ENCODE measurements at places on chromosomes 7 and 10.

- DNase-seq: no peak
Measured at GRCh38 chr7:80818181-80818580, 100.7 kb downstream of the SEMA3C start.

DNA sequence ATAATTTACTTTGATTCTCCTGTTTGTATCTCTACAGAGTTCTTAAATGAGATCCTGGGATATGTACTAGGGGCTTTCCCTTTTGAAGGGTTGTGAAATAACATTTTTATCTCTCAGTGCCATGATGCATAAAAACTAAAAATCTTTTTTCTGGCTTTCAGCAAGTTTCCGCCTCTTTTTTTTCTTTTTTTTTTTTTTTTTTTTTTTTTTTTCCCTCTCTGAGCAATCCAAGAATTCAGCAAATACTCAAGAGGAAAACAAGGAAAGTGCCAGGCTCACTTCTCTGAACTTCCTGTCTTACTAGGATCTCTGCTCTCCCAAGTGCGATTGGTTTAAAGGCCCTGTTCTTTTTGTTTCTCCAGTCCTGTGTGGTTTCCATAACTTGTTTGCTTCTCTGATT lies 79.9 kb downstream of the HYCC1 start:
- DNase-seq: no peak

- no peak for DNase-seq
Measured at GRCh38 chr10:78627254-78627795, 441.4 kb upstream of the ZMIZ1 start.

GRCh38 chr10:62106929-62107519 lies 161.6 kb downstream of the RTKN2 start:
- no peak for DNase-seq

- no peak for DNase-seq
Measured at GRCh38 chr7:115678086-115678982, 352.2 kb downstream of the TFEC start.

DNA sequence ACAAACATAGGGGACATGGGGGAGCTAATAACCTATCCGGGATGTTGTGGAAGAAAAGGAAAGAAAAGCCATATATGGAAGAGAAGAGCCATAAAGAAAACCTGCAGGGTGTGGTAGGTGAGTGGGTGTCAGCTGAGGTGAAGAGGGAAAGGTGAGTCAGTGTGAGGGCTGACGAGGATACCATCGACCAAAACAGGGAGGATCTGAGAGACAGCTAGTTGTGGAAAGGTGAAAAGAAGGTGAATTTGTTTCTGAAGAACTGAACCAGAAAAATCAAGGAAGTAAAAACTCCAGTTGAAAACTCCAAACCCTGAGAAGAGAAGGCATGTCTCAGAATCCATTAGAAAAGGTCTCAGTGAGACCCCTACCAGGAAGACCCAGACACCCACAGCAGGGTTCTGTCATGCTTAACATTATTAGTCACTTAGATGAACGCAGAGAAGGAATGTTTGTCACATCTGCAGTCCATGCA lies 4.1 kb downstream of the BLNK start:
- no peak for DNase-seq

DNA sequence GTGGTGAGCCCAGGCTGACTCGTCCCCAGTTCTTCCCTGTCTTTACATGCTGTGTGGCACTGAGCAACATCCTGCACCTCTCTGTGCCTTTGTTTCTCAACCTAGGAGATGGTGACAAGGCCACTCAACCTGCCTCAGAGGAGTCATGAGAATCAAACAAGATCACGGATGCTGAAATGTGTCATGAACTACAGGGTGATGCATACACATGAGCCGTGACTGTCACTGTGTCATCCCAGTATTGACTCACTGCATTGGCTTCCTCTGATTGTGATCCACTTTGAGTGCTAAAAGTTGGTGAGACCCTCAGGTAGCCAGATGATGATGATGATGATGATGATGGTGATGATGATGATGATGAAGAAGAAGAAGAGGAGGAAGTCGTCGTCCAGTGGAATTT lies 11.5 kb downstream of the C10orf71 start:
- no peak for DNase-seq

GRCh38 chr10:84397735-84398144 lies 69.4 kb downstream of the CCSER2 start:
- no peak for DNase-seq

GRCh38 chr7:108499566-108499965 lies 26.4 kb downstream of the PNPLA8 start:
- DNase-seq: no peak

DNA sequence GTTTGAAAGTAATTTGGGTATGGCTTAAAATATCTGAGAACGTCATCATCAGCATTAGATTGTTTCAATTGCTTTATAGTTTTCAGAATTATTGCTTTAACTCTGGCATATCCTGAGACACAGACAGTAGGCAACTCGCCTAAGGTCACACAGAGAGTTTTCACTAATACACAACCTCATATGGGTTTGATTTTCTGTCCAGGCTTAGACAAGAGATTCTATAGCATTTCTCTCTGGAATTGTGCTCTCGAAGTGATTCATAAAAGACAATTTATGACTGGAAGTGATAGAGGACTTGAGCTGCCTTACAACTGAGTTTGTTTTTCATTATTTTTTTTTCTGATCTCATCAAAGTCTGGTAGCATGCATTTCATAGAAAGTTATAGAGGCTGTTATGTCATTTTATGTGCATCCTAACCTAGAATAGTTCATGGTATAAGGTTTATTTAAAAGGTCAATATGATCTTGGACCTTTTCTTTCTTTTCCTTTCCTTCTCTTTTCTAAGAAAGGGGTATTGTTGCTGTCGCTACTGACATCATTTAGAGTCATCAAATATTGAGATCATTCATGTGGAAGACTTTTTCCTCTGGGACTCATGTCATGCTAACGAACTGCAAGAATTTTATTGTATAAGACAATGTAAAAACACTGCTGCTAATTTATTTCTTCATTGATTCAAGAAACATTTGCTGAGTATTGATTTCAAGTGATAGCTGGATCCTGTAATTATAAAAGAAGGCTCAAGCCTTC lies 278.2 kb downstream of the PLXDC2 start:
- DNase-seq: no peak

DNA sequence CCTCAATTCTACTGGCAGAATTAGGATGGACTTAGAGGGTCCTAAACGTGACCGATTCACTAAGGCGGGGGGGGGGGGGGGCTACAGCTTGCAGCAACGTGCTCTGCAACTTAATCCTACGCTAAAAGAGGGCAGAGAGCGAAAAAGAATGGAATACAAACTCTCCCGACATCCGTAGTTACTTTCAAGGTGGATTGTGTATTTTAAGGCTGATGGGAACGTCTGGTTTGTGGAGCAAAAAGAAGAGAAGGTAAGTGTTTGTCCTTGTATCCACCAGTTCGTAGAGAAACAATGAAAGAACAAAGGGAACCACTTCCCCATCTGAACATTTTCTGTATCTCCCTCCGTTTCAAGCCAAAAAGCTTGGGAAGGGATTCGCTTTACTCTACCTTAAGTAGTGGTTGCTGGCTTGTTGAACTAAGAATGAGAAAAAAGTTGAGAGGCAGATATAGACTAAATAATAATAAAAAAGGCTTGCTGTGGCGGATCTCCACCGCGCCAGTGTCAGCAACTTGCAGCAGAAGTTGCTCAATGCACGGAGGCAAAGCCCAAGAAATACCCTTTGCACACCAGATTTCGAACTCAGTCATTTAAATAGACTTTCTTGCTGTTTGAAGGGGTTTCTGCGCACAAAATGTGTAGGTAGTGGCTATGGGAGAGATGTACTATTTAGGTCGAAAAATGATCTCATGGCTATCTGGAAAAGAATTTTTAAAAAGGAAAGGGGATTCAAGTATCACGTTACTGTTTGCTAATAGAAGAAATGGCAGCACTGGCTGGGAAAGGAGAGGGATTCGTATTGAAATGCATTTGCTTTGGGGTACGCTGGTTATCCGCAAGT lies 736 bp downstream of the SKIDA1 start:
- no peak for DNase-seq

DNA sequence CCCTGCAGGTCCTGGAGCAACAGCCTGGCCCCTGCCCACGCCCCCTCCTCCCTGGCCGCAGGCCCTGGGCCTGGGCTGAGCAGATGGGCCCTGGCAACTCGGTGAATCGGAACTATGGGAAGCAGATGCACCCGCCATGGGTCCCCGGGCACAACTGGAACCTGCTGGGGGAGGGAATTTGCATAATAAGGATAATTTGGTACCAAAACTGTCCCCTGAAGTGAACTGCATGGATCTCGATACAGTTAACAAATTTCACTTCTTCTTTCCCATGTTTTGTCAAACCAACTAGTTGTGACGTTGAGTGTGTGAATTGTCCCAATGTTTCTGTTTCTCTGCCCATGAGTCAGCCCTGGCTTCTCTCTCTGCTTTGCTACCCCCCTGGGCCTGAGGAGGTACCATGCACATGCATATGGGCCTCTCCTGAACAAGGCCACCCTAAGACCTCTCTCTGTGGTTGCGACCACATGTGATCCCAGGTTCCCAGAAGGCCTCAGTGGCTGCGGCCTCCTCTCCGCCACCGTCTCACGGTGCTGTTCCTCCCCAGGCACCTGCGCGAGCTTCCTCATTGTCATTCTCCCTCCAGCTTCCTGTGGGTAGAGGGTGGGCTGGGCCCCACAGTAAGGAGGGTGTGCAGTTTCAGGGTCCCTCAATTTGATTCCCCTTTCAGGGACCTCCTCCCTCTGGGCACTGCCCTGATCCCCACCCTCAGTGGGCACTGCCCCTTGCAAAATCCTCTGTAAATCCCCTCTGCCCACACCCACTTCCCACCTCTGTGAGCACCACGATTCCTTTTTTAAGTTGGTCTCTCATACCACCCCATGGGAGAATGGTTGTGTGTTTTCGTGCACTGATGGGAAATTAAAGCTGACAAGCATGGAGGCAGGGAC lies 40.0 kb downstream of the FIGNL1 start:
- no peak for DNase-seq

DNA sequence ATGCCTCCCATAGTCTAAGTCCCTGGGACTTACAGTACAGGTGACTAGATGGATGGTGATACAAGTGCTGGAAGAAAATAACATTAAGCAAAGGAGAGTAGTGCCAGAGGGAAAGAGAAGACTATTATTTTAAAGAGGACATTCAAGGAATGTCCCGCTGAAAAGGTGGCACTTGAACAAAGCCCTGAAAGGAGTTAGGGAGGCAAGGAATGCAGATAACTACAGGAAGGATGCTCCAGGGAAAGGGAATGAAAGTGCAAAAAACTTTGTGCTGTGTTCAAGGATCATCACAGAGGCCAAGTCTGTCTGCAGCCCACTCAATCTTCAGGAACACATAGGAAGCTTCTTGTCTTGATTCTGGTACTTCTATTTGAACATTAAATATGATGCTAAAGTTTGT lies 14.9 kb downstream of the ANKMY2 start:
- DNase-seq: no peak

DNA sequence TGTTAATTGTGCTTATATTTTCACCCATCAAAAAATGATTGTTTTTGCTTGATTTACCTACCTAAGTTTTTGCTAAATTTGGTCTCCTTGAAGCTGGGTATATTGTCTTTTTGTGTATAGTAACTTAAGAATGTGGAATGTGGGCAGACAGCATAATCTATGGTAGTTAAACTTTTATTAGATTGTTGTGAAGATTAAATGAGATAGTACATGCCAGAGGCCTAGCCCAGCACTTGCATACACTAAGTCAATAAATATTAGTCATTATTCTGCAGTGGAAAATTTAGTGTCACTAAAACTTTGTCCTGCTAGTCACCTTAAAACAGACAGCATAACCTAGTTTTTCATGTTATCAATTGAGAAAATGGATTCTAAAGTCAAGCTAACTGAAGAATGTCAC lies 19.3 kb upstream of the RPA3 start:
- DNase-seq: no peak

DNA sequence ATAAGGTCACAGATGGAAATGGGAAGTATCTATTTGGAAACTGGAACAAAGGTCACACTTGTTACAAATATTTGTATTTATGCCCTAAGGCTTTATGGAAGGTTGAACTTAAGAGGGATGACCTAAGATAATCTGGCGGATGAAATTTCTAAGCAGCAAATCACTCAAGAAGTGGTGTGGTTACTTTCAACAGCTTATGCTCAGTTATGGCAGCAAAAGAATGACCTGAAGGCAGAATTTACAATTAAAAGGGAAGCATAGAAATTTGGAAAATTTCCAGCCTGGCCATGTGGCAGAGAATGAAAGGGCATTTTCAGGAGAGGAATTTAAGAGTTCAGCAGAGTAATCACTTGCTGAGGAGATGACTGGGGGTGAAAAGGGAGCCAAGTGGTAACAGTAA lies 95.8 kb upstream of the TNS3 start:
- no peak for DNase-seq

- DNase-seq: peak; percentile 24
Measured at GRCh38 chr7:103075337-103075918, 488 bp downstream of the ARMC10 start.

DNA sequence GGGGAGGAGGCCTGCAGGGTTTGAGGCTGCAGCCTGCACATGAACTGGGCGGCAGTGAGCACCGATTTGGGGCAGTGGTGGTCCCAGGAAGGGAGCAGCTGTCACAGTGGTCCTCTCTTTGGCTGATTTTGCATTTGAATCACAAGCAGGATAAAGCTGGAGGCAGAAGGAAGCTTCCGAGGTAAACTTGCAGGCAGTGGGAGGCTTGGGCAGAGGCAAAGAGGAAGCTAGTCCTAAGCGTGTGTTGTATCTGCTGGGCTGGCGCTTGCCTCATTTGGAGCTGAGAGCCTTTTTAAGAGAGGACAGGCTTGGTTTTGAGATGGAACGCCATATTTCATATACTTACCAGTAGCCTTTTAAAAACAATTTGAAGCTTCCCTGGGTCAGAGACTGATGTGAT lies 177.2 kb upstream of the PODXL start:
- no peak for DNase-seq

GRCh38 chr10:89025453-89025852 lies 34.9 kb downstream of the FAS start:
- no peak for DNase-seq

GRCh38 chr10:127414024-127414423 lies 135.1 kb upstream of the NPS start:
- DNase-seq: no peak

DNA sequence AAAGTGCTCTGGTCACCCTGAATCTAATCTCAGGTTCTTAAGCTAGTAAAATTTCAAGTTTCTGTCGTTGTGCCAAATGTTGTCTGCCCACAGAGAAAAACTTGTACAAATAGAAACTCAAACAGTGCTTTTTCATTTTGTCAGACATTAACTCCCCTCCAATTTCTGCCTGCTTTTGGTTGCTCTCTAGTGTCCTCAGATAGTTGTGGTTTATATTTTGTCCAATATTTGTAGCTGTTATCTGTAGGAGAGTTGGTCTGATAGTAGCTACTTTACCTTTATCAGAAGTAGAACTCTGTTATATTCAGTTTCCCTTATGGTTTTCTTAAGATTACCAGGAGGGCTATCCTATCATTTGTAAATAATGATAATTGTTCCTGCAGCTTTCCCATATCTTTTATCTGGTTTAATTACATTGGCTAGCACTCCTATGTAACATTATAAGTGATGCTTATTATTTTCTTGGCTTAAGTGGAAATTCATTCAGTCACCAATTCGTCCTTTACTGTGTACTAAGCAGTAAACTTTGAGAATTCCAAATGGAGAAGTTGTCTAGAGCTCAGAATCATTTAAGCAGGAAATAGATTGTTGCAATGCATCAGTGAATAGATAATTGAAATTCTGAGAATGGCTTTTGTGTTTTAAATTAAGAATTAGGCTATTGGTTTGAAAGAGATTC lies 91.0 kb downstream of the ANKIB1 start:
- DNase-seq: no peak

GRCh38 chr10:79442171-79443040 lies 3.0 kb downstream of the ZCCHC24 start:
- no peak for DNase-seq

- DNase-seq: no peak
Measured at GRCh38 chr7:504221-505111, 15.2 kb downstream of the PDGFA start.
